ENCODE measurements at places on chromosomes 3 and 15. TPM values are rescaled to one million over a fixed set of nuclear protein-coding genes. Genes with fewer than 3 reads are reported as not detected.

- no peak overlapping the region for H3K4me3 ChIP-seq
- H3K27ac ChIP-seq = no peak overlapping the region
- H3K27me3 ChIP-seq = no peaks in the 10 kb centered on the region
- H3K36me3 ChIP-seq = no peaks in the 10 kb centered on the region
Observed at GRCh38 chr15:33048255-33048654, 146.3 kb downstream of the FMN1 start.

DNA sequence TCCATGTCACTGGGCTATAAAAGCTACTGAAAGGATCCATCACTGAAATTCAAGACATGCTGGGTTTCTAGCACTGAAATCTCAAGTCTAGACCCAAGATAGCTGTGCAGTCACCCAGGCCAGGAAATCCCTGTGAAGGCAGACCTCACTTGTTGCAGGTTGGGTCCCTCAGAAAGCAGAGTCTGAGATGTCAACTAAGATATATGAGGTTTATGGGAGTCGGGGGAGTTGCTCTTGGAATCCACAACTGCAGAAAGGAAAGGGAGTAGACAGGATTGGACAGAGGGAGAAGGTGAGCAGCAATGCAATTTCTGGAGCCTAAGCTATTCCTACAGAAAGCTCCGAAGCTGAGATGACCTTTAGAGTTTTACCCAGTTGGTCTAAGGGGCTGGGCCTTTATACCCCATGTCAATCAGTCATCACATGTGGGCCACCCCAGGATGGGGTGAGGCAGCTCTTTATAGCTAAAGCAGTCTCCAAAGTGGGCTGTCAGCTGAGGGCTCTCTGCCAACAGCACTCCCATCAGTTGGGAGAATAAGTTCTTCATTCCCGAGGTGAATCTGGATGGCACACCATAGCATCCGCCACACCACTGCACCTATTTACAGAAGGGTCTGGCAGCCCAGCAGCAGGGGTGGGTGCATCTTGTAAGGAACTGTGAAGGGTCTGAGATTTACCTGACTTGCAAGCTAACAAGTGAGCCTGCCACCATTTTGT is 52.3 kb upstream of the ACVR2B start:
- no peaks in the 10 kb centered on the region for H3K27me3 ChIP-seq
- H3K36me3 ChIP-seq = no peaks in the 10 kb centered on the region
- no peak for DNase-seq
- H3K4me3 ChIP-seq = no peak overlapping the region
- no peaks in the 10 kb centered on the region for H3K4me1 ChIP-seq

- no peaks in the 10 kb centered on the region for H3K4me1 ChIP-seq
- no peak overlapping the region for H3K4me3 ChIP-seq
- H3K27ac ChIP-seq = no peak overlapping the region
- H3K36me3 ChIP-seq = no peaks in the 10 kb centered on the region
- no peaks in the 10 kb centered on the region for H3K27me3 ChIP-seq
Observed at GRCh38 chr15:60626669-60627068, 147.7 kb upstream of the ICE2 start.

DNA sequence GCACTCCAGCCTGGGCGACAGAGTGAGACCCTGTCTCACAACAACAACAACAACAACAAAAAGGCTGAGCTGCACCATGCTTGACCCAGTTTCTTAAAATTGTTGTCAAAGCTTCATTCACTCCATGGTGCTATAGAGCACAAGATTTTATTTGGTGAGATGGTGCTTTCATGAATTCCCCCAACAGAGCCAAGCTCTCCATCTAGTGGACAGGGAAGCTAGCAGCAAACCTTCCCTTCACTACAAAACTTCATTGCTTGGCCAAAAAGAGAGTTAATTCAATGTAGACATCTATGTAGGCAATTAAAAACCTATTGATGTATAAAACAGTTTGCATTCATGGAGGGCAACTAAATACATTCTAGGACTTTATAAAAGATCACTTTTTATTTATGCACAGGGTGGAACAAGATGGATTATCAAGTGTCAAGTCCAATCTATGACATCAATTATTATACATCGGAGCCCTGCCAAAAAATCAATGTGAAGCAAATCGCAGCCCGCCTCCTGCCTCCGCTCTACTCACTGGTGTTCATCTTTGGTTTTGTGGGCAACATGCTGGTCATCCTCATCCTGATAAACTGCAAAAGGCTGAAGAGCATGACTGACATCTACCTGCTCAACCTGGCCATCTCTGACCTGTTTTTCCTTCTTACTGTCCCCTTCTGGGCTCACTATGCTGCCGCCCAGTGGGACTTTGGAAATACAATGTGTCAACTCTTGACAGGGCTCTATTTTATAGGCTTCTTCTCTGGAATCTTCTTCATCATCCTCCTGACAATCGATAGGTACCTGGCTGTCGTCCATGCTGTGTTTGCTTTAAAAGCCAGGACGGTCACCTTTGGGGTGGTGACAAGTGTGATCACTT is 2.0 kb downstream of the CCR5 start:
- H3K36me3 ChIP-seq = no peaks in the 10 kb centered on the region
- H3K27ac ChIP-seq = no peak overlapping the region
- no peak for DNase-seq
- no peaks in the 10 kb centered on the region for H3K27me3 ChIP-seq
- no peaks in the 10 kb centered on the region for H3K4me1 ChIP-seq

DNA sequence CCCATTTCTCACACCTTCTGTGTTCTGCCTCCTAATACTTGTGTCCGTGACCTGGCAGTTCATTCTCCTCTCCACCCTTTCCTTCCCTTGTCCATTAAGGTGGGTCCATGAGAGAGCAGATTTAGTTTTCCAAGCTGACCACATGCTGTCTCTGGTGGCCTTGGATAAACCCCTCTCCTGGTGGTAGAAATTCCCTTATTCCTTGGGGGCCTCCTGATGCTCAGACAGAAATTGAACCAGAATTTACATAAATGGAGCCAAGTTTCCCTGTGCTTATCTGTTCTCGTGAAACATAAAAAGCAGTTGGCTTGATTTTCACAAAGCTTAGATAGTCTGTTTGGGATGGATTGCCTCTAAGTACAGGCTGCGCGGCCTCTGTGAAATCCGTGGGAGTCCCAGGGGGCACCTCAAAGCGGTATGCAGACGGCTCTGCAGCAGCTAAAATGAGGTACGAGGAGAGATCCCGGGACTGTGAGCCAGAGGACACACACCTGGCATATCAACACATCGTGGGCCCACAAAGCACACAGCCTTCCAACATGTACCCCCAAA is 101.0 kb upstream of the NMNAT3 start:
- no peaks in the 10 kb centered on the region for H3K27me3 ChIP-seq
- DNase-seq = no peak
- no peaks in the 10 kb centered on the region for H3K4me1 ChIP-seq
- H3K27ac ChIP-seq = no peak overlapping the region
- H3K4me3 ChIP-seq = no peak overlapping the region
- no peaks in the 10 kb centered on the region for H3K36me3 ChIP-seq

DNA sequence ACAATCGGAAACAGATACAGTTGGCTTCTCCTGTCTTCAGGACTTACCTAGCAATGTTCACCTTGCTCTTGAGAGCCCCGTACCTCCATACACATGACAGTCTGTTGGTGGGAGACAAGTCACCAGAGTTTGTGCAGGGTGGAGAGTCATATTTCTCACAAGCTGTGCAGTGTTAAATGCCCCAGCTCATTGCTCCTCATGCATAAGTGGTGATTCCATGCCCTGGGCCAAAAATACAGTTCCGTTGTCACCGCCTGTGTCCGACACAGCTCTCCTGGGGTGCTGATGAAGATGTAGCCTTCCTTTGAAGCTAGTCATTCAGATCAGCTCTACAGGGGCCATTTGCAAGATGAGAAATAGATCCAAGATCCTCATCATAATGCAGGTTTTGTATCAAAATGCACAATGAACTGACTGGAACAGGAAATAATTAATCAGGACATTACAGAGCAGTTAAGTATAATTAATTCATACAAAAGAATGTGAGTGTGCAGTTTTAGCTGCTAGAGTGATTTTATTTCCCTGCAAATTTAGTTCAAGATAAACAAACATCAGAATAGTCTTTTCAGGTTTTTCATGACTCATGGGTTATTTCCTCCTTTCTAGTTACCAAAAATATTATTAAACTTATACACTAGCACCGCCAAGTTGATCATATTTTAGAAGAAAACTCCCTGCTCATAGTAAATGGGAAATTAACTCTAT is 66.5 kb downstream of the CD47 start:
- no peaks in the 10 kb centered on the region for H3K36me3 ChIP-seq
- DNase-seq = no peak
- no peaks in the 10 kb centered on the region for H3K27me3 ChIP-seq

GRCh38 chr3:73661265-73661664 is 36.5 kb upstream of the PDZRN3 start:
- H3K27me3 ChIP-seq = no peaks in the 10 kb centered on the region
- no peaks in the 10 kb centered on the region for H3K4me1 ChIP-seq

DNA sequence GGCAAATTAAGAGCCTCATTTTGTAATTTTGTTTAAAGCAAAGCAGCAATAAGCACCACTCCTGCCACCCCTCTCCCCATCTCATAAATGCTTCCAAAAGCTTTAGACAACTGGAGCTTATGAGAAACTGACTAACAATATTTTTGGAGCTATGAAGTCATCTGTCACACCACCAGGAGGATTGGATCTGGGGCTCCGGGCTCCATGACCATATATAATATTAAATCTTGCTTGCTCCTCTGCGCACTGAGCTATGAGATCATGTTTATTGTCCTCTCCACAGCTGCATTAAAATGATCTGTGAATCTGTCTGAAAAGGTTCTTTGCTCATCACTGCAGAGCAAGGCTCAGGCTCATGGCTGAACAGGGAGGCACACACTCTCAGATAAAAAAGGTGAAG is 323.7 kb downstream of the ZNF621 start:
- no peak overlapping the region for H3K27ac ChIP-seq
- DNase-seq = no peak
- peaks cover 11% of the 10 kb centered on the region for H3K4me1 ChIP-seq
- H3K4me3 ChIP-seq = no peak overlapping the region
- H3K36me3 ChIP-seq = no peaks in the 10 kb centered on the region

- no peaks in the 10 kb centered on the region for H3K27me3 ChIP-seq
- DNase-seq = no peak
- no peaks in the 10 kb centered on the region for H3K36me3 ChIP-seq
- H3K27ac ChIP-seq = no peak overlapping the region
Observed at GRCh38 chr3:150006794-150007193, 36.1 kb upstream of the PFN2 start.

- no peaks in the 10 kb centered on the region for H3K36me3 ChIP-seq
- peak; percentile 32 for DNase-seq
- no peak overlapping the region for H3K4me3 ChIP-seq
- H3K27me3 ChIP-seq = no peaks in the 10 kb centered on the region
Observed at GRCh38 chr15:93040288-93041158, 48.5 kb downstream of the RGMA start.

DNA sequence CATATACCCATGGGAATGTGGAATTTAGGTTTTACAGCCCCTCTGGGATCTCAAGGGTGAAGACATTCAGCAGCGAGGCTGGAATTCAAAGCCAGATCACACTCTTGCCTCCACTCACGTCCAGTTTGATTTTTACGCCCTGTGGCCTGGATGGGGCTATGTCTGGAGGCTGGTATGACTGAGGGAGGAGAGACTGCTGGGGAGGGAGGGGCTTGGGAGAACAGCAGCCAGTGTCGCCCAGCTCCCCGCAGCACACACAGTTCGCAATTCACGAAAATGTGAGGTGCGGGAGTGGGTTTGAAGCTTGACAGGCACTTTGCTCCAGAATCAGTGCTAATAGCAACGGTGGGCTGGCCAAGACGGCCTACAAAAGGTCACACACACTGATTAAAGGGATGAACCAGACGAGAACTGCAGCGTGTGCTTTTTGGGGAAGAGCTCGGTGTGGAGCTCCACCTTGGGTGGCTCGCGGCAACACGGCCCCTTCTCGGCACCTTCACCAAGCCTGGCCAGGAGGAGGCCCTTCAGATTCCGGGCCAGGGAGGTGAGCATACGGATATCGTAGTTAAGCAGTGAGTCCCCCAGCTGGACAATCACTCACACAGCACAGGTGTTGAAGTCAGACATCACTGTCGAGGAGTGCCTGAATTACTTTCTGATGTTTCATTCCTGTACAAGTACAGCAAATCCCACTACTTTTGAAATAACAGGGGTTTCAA is 16.4 kb downstream of the EHD4 start:
- DNase-seq = no peak
- peaks cover 5% of the 10 kb centered on the region for H3K4me1 ChIP-seq
- peaks cover 10% of the 10 kb centered on the region for H3K36me3 ChIP-seq
- H3K27ac ChIP-seq = no peak overlapping the region

The MAP6D1 gene
- 2.0 TPM for total RNA-seq

The FAIM gene
- 6.8 TPM for total RNA-seq

The MED12L gene
- total RNA-seq = 1.6 TPM

All from spleen (tissue), 13 donors.